NCI-H1105 (cell line): ENCODE measurements at places on chromosomes 2 and 18.

DNA sequence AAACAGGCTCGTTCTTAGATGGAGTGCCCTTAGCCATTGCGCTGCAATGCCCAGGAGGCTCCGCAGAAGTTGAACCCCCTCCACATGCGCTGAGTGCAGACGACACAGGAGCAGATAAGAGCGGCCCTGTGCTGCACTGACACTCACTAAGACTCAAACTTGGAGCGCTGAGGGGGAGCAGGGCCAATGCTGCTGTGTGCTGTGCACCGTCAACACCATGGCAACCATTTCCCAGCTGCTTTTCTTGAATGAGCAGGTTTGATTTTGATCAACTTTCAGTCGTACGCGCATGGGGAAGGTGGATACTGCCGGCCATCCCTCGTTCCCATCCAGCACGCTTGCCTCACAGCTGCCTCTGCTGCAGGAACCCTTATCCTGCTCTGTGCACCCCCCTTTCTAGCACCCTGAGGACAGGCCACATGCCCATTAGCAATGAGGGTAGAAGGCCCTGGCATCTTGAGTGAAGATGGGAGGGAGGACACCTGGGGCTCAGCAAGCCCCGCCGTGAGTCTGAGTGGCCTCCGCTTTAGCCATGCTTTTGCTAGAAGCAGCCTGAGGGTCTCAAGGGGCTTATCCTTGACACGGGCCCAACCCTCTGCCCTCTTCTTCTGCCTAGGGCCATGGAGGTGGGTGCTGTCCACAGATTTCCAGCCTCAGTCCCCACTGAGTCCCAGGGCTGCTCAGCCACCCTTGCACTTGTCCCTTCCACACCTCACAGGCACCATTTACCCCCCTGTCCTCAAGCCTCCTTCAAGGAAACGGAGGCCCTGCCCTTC lies 271.9 kb downstream of the PHLPP1 start:
- no peak for DNase-seq

DNA sequence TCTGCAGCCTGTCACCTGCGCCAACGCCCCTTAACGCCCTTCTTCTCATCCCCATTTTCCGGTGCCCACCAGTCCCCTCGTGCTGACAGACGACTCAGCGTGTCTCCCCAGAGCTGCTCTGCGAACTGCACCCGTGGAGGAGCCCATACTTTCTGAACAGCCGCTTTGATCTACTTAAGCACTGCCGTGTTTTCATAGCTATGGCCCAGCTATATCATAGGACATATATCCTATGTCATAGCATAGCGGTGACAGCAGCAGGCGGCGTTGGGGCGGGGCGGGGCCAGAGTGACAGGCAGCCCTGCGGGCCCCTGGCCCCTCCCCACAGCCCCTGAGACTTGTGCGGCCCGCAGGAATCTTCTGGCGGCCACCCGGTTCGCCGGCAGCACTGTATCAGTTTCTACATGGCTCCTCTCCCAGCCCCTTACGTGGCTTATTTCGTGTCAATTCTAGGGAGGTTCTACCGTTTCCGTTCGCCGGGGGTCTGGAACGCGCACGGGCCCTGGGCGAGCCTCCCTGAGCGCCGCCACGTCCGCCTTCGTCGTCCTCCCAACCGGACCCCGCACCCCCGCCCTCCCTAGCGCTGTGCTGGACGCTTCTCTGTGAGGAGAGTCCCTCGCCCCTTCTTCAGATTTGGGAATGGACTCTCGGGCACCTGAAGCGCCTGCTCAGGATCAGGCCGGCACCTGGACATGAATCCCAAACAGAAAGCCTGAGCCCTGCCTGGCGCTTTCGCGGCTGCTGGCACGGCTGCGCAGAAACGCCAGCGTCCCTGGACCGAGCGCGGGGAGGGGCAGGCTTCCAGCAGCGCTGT lies 35.4 kb downstream of the PTPN18 start:
- peak; percentile 51 for DNase-seq

GRCh38 chr2:232870018-232870765 lies at the start of gene SNORC:
Gene SNORC, plus strand, starts transcription at chr2:232870264. Its CDS starts 78 bp downstream, at chr2:232870342.
- no peak for DNase-seq

GRCh38 chr18:3540805-3541548 lies 91.0 kb downstream of the TGIF1 start:
- DNase-seq: no peak

- DNase-seq: no peak
These were observed 8.8 kb upstream of the SLC35F5 start for GRCh38 chr2:113765276-113765675.

GRCh38 chr2:147083664-147084063 lies 761.2 kb upstream of the ACVR2A start:
- DNase-seq: no peak

DNA sequence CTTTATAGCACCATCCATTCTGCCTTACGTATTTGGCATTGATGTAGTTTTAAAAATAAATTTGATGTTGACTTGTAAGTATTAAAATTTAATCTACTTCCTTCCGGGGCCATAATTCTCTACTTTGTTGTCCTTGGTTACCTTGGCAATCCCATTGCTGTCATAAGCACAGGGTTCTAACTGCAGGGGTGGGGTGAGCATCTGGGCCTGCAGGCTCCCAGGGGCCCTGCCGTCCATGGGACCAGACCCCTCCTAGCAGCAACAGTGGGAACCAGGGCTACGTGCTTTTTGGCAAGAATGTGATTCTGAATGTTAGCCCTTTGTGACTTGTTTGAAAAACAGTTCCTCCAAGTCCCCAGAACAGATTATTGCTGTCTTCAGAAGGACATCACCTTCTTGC lies 4.9 kb downstream of the ASAP2 start:
- DNase-seq: no peak

DNA sequence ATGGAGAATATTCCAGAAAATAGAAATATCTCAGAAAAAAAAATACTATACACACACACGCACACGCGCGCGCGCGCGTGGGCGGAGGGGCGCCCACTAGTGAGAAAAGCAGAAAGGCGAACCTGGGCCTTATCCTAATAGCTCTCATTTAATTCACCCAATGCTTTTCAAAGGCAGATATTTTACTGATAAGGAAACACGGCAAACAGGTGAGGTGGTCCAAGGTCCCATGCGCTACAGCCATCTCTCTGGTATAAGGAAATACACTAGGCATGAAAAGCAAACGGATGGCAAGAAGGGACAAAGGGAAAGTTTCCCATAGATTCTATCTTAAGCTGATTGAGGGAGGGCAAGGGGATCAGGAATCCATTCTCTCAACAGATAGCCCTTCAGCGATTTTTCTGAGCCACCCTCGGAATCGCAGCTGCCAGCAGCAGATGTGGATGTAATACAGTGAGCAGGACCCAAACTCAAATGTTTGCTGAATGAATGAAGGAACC lies 136.7 kb downstream of the TMEM247 start:
- no peak for DNase-seq

- peak; percentile 1 for DNase-seq
These were observed 64.7 kb downstream of the STK25 start for GRCh38 chr2:241443486-241444223.

DNA sequence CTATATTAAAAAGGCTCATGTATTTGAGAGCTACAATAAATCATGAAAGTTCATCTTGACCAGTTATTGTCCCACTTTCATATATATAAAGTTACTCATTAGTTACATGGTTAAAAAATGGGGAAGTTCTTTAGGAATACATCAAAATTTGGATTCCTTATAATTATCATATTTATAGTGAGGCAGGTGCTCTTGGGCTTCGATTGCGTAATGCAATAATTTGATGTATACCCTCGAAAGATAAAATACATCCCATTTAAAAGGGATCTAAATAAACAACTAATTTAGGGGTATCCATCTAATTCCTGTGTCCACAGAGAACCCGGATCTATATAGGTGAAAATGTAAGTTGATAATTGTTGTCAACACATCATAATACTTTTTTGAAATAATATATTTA lies 444.6 kb downstream of the RIT2 start:
- DNase-seq: no peak

GRCh38 chr2:158729873-158730620 lies 65.1 kb upstream of the DAPL1 start:
- no peak for DNase-seq

DNA sequence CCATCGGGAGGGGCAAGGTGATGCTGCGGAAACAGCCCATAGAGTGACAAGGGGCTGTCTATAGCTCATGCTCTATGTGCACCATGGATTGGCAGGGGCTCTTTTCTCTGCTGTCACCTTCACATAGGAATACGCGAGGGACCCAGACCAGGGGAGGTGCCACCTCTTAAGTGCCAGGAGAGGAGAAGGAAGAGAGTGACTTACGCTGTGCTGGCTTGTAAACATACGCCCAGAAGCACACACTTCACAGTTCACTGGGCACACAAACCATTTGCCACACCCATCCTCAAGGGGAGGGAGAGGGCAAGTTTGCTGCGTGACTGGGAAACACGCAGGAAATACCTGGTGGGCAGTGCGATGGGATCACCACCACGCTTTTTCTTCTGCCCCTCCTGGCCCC lies 65.1 kb upstream of the GPR45 start:
- DNase-seq: no peak

- no peak for DNase-seq
These were observed 4.3 kb upstream of the ASIC4 start for GRCh38 chr2:219509780-219510511.

DNA sequence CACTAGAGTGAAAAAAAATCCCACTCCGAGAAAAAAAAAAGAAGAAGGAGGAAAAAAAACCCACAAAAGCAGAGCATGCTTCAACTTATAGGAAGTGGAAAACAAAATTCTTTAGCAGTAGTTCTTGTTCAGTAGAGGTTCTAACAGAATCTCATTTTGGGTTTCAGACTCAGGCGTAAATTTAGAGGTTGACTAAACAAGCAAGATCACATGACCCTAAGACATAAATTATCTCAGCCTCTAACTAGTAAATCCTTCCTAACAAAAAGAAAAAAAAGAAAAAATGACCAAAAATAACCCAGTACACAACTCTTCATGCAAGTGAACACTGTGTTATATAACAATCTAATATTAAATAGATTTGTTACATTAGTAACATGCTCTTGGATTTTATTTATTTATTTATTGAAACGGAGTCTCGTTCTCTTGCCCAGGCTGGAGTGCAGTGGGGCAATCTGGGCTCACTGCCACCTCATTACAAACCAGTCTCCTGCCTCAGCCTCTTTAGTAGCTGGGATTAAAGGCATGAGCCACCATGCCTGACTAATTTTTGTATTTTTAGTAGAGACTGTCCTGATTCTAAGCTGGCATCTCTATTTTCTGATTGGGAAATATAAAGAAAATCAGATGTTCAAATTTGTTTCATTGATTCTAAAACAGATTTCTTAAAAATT lies 35.4 kb downstream of the PPP4R3B start:
- DNase-seq: no peak
